GM13977 (cell line): ENCODE measurements at places on chromosomes 16 and 17.

DNA sequence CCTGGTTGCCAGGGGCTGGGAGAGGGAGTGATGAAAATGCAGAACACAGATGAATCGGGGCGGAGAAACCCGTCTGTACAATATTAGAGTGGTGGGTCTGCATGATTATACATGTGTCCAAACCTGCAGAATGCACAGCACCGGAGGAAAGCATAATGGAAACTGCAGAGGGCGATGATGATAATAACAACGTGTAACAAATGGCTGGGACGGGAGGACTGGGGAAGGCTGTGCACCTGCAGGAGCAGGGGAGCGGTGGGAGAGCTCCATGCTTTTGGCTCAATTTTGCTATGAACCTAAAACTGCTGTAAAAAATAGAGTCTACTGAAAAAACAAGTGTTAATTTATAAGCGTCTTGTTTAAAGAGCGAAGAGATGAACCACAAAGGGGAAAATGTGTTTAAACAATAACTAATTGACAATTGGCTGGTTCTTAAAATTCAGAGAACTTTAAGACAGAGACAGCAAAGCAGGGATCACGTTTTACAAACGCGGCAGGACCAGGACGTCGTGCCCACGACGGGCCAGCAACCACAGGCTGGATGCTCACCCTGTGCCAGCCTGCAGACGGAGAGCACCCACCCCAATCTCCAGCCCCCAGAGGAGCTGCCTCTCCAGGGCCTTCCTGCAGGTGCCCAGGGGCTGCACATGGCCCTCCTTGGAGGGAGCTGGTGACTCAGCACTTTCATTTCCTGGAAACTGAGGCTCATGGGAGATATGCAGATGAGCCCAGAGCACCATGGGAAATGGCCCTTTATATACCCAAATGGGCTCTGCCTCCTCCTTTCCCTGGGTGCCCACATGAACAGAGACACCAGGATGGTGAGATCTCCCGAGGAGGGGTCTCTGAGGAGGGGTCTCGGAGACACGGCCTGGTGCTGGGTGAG lies at the start of gene TEX19:
Gene TEX19 (plus strand): TSS at position 783 of the 886 bp plus-strand sequence. CDS start 2,904 bp downstream, outside the sequence.
- DNase-seq, result no peak

GRCh38 chr16:54673313-54673712 lies 257.4 kb upstream of the IRX5 start:
- no peak for DNase-seq

- peak; percentile 68 for DNase-seq
These were observed 1.2 kb upstream of the HEXIM1 start for GRCh38 chr17:45146890-45147580.

- DNase-seq, result no peak
These were observed 206.4 kb downstream of the KATNIP start for GRCh38 chr16:27756206-27756970.

DNA sequence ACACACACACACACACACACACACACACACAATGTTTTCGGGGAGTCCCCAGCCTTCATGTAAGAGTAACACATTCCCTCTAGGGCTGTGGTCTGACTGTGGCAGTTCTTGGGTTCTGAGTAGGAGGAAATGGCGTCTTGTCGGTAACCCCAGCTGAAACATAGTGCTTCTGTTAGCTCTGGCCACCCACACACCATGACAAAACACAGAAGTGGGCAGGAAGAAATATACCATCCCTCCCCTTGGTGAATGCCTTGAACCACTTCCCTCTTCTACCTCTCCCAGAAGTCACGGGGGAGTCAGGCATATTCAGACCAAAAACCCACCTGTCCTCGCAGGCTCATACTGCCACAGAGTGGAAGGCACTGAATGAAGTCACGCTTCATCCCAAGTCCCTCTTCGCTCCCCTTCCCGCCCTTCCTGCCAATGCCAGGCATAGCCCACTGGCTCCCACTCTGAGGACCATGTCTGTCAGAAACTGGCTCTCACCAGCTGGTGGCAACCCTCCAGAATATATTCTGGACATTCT lies 11.5 kb downstream of the SLC35B1 start:
- DNase-seq, result peak; percentile 75

GRCh38 chr17:1255041-1255440 lies 15.2 kb upstream of the BHLHA9 start:
- no peak for DNase-seq

DNA sequence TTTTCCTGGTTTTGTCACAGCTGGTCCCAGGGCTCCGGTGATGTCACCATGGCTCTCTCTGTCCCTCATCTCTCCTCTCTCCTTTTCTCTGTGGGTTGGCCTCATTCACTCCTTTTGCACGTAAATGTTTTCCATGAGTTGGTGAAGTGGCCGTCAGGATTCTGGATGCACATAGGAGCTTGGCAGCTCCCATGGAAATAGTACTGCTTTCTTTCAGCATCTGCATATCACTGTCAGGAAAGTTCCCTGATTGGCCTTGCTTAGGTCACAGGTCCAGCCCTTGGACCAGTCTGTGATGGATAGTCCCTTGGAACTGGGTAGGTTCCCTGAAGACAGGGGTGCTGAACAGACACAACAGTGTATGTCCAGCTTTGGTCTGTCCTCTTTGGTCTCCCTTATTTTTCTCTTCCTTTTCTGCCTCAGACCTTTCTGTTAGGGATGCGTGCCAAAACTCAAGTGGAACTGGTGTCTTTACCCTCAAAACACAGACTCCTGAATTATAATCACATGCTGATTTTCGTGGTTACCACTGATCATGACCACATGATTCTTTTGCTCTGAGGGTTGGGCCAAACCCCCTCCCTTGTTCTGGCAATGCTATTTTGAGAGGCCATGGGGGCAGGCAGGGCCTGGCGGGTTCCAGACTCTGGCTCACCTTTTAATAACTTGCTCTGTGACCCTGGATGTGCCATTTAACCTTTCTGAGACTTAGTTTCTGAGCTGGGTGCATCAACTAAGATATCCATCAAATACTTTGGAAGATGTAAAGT lies 99.0 kb downstream of the MSI2 start:
- DNase-seq, result no peak

- no peak for DNase-seq
These were observed 43.6 kb downstream of the RNF157 start for GRCh38 chr17:76196675-76197074.

- no peak for DNase-seq
These were observed 84.9 kb downstream of the DNAH17 start for GRCh38 chr17:78492116-78492799.

GRCh38 chr17:17816831-17817551 lies 19.8 kb downstream of the SREBF1 start:
- DNase-seq, result no peak

DNA sequence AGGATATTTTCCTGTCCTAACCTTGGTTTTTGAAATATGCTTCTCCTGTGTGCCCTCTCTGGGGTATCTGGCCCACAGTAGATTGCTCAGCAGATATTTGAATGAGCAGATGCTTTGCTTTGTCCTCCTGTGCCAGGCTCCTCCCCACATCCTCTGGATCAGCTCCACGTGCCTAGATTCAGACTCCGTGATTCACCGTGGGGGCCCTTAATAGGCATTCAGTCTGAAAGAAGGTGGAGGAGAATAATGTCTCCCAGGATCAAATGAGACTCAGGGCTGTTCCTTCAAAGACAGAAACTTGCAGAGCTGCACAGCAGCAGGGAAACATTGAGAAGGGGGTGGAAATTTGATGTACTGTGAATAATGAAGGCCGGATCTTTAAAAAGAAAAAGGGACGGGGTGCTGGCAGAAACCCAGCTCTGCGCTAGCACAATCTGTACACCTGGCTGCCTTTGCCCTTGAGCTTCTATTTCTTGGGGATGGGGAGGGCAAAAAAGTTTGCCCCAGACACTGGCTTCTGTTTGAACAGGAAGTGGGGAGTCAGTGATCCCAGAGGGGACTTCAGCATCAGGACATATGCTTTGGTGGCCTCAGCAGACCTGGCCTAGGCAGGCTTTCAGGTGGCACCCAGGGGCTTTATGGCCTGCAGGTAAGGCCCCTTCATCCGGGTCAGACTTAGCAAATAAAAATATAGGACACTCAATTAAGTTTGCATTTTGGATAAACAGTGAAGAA lies 15.9 kb upstream of the SLC12A3 start:
- no peak for DNase-seq

DNA sequence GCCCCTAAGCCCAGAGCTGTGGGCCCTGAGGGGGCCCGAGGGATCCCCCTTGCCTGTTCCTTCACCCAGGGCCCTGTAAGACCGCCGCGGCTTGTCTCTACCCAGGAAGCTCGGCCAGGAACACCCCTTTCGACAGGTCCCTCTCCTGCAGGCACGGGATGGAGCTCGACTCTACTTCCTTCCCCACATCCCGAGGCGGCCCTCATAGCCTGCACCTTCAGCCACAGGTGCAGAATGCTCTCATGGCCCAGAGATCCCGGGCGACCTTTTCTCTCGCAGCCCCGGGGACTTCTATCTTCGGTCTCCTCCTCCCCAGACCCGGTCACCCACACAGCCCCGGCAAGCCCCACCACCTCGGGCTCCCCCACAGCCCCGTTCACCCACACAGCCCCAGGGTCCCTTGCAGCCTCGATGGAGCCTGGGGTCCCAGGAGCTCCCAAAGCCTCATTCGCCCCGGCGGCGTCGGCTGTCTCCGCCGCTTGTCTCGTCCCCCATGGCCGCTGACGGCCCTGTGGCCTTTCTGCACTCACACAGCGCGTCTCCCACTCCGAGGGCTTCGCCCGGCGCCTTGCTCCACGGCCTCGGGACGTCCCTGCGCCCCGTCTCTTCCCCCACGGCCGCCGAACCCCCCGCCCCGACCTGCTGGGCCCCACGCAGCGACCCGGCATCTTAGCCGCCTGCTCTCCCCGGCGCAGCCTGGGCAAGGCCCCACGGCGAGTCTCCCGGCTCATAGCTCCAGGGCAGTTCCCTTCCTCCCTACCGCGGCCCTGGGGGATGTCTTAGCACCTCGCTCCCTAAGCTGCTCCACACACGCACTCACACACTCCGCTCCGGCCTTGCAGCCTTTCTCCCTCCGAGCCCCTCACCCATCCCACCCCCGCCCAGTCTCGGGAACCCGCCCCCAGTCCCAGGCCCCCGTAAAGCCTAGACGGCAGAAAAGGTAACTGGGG lies 650 bp downstream of the KIAA0753 start:
- DNase-seq, result peak; percentile 33

DNA sequence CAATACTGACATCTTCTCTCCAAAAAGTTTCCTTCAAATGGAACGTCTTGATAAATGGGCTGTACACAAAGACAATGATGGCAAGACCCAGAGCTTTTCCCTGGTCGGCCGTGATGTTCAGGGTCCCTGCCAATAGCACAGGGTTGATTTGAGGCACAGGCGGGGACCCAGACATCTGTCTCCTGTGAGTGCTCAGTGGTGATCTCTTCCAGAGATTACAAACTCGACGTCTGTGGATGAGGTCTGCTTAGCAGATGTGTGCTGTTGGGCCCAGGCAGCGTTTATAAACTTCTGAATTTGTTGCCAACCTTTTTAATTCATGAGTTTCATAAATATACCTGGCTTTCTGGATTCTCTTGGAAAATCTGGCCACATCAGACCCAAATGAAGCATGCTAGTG lies 14.9 kb downstream of the CPPED1 start:
- no peak for DNase-seq

DNA sequence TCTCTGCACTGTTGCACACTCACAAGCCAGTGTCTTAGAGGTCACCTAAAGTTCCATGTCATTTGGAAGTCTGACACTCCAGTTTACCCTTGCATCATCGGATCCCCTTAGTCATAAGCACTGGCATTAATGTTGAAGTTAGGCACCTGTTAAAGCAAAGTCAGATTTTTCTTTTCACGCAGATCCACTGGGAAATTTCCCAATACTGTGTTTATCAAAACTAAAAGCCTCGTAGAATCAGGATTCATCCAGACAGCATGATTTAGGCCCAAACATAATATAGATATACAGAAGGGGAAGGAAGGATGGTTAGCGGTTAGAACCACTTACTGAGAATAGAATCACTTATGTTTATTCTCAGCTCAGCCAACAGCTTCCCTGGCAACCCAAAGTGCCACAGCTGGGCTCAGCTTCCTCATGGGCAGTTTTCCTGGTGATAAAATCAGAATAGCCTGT lies 30.1 kb upstream of the HAPSTR1 start:
- no peak for DNase-seq
